ENCODE measurements at places on chromosomes 16 and 17.

DNA sequence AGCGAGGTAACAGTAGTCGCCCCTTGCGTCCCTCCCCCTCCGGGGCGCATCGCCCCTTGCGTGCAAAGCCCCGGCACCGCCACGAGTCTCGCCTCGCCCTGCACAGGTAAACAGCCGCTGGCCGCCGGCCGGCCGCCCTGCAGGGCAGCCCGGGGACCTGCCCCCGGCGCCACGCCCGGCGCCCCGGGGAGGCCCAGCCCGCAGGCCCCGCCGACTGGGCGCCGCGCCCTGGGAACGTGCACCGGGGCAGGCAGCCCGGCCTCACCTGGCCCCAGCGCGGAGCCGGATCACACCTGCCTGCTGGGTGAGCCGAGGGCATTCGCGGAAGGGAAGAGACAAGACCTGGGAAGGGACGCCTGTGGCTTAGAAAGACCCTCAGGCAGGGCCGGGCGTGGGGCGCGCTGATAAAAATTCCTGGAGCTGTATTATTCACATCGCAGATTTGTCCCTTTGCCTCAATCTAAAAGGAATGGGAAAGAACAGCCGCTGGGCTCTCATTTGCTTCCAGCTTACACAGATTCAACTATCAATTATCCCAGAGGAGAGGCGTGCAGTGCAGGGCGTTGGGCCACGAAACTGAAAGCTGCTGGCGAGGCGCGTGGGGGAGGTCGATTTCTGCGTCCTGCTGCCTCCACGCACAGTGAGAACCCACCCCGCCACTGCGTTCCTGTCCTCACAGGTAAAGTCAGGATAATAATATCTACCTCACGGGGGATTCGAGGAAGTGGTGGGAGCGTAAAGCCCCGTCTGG, 451.9 kb downstream of the SLC39A11 start:
- DNase-seq = no peak

- no peak for DNase-seq
Measured at GRCh38 chr16:6964679-6965078, 368.0 kb upstream of the RBFOX1 start.

GRCh38 chr17:9371019-9371418, 204.6 kb downstream of the STX8 start:
- no peak for DNase-seq

- DNase-seq = no peak
Measured at GRCh38 chr16:69762814-69763598, 874 bp downstream of the WWP2 start.

- no peak for DNase-seq
Measured at GRCh38 chr17:1108478-1108764, 71.4 kb downstream of the ABR start.

All from Ammon's horn (tissue), 1 donor.